ENCODE measurements at places on chromosomes 7 and 10.

- no peak for DNase-seq
Measured at GRCh38 chr10:650441-650851, 39.0 kb downstream of the DIP2C start.

DNA sequence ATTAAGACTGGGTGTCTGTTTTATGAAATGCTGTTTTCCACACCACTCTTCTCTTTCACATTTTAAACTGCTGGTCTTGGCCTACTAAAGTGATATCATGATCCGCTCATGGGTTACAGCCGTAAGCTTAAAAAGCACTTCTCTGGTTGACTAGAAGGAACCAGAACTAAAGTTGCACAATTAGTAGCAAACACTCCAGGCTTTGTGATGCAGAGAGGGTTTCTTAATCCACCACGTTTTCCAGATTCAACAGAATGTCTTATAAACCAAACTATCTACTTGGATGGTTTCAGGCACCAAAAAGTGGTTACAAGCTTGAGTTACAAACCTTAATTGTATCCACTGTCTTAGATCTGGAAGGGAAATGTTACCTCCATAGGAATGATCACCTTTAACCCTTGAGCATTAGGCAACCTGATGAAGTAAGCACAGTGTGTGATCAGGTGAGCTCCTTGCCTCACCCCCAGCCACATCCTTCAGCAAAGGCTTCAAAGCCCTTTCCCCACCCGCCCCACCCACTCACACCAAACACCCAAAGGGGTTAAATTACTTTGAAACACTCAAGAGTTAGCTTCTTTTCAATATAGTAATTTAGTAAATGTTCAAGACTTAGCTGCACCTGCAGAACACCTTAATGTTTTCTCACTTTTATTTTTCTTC, 3.5 kb downstream of the ELMO1 start:
- DNase-seq: no peak

GRCh38 chr10:74752371-74753040, 73.9 kb upstream of the KAT6B start:
- no peak for DNase-seq

DNA sequence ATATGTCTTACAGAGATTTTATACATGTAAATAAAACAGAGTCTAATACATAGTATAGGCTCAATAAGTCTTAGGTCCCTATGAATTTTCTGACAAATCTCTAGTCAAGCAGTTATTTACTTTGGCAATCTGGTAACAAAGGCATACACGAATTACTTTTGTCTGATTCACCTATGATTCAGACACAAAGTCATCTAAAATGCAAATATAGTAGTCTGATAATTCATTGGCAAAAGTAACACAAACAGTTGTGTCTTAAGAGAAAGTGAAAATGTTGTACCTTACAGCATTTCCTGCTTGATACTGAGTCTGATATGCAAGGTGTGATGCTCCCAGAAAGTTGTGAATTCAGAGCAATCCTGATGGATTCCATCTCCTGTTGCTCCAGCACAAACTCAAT, 209.4 kb upstream of the PRSS1 start:
- no peak for DNase-seq

DNA sequence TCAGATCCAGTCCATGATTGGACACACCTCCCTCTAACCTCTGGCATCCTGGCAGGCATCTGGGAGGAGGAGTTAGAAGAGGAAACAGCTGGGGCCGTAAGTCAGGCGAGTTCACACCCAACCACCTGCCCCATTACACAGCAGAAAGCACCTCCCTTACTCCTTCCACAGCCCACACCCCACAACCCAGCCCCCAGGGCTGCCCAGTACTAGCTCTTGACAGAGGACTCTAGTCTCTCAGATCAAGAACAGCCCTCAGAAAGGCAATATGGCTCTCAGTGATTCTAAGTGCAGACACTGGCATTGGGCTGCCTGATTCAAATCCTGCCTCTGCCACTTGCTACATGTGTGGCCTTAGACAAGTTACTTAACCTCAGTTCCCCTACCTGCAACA, 34.1 kb downstream of the KCNMA1 start:
- no peak for DNase-seq

- DNase-seq: no peak
Measured at GRCh38 chr10:103839519-103839871, 15.9 kb downstream of the SH3PXD2A start.

DNA sequence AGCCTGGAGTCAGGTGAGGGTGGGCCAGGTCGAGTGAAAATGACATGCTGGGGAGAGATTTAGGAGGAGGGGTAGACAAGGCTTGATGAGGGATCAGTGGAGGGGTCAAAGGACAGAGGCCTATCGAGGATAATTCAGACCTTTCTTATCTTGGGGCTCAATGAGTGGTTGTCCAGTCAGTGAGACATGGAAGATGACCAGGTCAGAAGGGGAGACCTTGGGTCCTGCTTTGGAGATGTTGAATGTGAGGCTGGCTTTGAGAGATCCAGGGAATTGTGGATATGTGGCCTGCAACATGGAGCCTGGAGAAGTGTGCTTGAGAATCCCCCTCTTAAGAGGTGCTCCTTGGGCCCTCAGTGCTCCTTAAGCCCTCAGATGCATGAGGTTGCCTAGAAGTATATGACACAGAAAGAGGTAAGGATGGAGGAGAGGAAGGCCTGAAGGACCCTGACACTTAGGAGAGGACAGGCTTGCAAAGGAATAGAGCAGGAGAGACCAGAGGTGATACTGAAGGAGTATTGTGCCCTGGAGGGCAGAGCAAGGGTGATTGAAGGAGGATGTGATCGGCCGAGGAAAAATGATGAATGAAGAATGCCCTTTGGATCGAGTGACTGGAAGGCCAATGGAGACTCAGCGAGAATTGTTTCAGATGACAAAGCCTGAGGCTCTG, 129.8 kb upstream of the GPR26 start:
- no peak for DNase-seq

DNA sequence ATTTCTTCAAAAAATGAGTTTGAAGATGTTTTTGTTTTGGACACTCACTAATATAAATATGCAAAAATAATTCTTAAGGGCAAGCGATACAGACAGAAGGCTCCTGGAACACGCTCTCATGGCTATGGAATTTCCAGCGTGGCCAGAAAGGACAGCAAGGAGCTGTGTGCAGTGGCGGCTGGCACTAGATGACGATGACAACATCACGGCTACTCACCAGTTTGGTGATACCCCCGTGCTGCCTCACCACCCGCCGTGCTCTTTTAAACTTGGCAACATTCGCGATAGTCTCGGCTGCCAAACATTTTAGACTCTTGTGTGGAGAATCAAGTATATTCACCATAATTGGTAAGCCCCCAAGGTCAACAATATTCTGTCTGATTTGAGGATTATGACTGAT, 54.9 kb downstream of the ODAD2 start:
- DNase-seq: no peak

- no peak for DNase-seq
Measured at GRCh38 chr10:129063877-129064276, 403.2 kb upstream of the MGMT start.

DNA sequence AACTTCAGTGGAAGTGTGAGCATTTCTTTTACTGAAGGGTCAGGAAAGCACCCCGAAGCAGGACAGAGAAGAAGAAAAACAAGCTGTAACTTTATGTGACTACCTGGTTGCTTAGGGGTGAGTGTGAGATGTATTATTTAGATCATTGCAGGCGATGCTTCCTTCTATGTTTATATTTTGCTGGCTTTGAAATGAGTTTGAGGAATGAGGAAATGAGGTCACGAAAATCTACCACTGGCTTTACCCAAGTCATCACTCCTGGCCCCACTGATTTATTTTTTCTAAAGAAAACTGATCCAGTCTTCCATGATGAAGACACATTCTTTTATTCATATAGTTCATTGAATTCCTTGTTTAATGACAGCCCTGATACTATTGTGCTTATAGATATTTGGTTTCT, 716.6 kb upstream of the FZD8 start:
- DNase-seq: no peak

GRCh38 chr7:83509255-83510021, 139.5 kb downstream of the SEMA3E start:
- DNase-seq: no peak

DNA sequence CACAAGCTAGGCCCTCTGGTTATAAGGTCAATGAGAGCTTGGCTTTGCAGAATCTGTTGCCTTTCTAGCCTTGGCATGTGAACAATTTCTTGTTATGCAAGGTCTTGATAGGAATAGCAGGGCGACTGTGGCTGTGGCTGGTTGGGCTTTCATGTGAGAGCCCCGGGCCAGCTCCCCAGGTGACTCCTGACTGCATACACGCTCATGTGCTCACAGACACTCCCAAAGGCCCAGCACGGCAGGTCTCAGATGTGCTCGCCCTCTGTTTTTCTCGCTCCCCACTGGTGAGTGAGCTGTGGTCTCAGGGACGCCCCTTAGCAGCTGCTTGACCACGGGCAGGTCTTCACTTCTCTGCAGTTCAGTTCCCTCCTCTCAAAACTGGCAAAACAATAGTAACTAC, 37.1 kb upstream of the ZNF32 start:
- DNase-seq: no peak

GRCh38 chr7:50782375-50783208, at the start of gene GRB10:
GRB10 (minus strand) TSS chr7:50782896; CDS start chr7:50732322, 50,574 bp downstream.
- no peak for DNase-seq

GRCh38 chr10:4648999-4649398, 177.0 kb upstream of the AKR1E2 start:
- DNase-seq: no peak

- no peak for DNase-seq
Measured at GRCh38 chr10:114486938-114487814, 82.9 kb upstream of the AFAP1L2 start.

- DNase-seq: no peak
Measured at GRCh38 chr10:114458955-114459354, 54.7 kb upstream of the AFAP1L2 start.

GRCh38 chr10:44830022-44830421, 81.1 kb upstream of the TMEM72 start:
- DNase-seq: no peak

GRCh38 chr7:81769891-81770727, at the start of gene HGF:
HGF (minus strand) TSS chr7:81770047; CDS start chr7:81769971, 76 bp downstream.
- DNase-seq: no peak

DNA sequence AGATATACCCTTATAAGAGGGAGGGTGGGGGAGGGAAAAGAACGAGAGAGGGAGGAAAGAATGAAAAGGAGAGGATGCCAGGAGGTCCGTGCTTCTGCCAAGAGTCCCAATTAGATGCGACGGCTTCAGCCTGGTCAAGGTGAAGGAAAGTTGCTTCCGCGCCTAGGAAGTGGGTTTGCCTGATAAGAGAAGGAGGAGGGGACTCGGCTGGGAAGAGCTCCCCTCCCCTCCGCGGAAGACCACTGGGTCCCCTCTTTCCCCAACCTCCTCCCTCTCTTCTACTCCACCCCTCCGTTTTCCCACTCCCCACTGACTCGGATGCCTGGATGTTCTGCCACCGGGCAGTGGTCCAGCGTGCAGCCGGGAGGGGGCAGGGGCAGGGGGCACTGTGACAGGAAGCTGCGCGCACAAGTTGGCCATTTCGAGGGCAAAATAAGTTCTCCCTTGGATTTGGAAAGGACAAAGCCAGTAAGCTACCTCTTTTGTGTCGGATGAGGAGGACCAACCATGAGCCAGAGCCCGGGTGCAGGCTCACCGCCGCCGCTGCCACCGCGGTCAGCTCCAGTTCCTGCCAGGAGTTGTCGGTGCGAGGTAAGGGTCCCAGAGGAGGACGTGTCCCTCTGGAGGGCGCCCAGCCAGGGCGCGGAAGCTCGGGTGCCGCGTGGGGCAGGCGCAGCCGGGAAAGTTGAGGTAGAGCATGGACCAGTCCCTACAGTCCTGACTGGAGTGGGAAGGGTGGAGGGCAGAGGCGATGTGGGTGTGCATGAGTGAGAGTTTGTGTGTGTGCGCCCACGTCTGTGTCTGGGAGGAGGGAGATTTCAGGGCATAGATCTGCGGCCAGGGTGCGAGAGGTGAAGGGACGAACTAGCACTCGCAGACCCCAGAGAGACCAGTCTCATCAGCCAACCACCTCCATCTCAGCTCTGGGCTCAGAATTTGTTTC, 844 bp downstream of the GRM3 start:
- no peak for DNase-seq

DNA sequence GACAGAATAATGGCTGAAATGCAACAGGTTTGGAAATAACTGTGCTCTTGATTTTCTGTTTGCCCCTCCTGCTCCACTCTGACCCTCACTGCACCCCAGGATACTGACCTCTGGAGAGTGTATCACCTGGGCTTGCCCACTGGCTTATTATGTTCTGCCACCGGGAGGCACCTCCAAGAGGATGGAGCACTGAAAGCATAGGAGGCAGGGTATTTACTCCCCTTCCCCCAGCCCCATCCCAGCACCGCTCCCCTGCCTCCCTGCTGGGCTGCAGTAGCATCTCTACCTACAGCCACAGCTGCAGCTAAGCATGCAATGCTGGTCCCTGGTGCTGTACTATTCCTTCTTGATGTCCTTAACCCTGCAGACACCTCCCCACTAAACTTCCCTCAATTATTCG, 26.4 kb downstream of the RAB11FIP2 start:
- DNase-seq: no peak

DNA sequence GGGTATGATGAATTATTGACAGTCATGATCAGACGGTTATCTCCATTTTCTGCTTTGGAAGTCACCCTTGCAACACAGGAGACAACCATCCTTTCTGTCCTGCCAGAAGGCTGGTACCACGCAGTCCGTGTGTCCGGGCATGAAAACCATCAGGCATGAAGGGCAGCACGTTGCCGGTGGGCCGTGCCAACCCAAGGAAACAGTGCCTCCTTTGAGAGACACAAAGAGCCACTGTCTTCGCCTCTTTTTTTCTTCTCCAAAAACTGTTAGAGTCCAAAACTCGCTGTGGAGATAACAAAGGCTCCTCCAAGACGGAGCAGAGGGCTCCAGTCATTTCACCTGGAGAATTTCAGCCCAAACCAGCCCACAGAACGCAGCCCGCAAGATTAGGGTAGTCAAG, 60.4 kb upstream of the ARHGAP21 start:
- no peak for DNase-seq

GRCh38 chr7:13904007-13904406, 85.5 kb downstream of the ETV1 start:
- no peak for DNase-seq

GRCh38 chr10:77909749-77910375, 16.7 kb downstream of the DLG5 start:
- no peak for DNase-seq

- DNase-seq: no peak
Measured at GRCh38 chr10:15898046-15898445, 37.7 kb upstream of the MINDY3 start.

GRCh38 chr10:94125856-94126255, 132.1 kb downstream of the PLCE1 start:
- no peak for DNase-seq

DNA sequence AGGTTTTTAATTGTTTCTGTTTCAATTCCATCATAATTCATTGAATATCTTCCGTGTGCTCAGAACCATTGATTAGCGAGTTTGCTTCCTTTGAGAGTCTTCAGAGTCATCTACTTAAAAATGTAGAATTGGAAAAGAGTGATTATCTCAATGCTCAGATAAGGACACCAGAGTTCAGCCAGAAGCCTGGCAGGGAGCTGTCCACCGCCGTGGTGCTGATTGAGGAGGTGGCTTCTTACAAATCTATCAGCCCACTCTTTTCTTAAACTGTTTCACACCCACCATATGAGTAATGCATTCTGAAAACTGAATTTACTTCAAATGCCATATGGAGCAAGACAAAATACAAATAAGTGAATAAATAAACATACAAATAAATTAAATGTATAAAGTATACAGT, 79.3 kb downstream of the INSYN2A start:
- peak; percentile 3 for DNase-seq

GRCh38 chr7:15764851-15765382, 78.4 kb upstream of the MEOX2 start:
- no peak for DNase-seq
